ENCODE measurements at places on chromosomes 5 and 9.
A peak's percentile ranks its signal among the peaks of the same experiment; 100 is the strongest.

- DNase-seq, result no peak
These were observed 198.8 kb downstream of the NR3C1 start for GRCh38 chr5:143204474-143205246.

DNA sequence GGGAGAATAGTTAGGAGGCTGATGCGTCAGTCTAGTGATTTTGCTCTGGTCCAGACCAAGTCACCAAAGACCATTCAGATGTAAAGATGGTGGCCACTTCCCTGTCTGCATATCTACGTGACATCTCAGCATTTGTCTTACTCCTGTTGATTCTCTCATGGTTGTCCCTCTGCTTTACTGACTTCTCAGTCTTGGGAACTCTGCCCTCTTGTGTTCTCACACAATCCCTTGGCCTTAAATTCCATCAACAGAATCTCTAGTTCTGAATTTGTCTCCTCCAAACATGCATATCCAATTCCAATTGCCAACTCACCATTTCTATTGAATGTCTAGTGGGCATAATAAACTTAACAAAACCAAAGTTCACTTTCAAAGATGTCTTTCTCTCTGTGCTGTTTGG is 147.8 kb downstream of the SLC24A2 start:
- no peak for DNase-seq

DNA sequence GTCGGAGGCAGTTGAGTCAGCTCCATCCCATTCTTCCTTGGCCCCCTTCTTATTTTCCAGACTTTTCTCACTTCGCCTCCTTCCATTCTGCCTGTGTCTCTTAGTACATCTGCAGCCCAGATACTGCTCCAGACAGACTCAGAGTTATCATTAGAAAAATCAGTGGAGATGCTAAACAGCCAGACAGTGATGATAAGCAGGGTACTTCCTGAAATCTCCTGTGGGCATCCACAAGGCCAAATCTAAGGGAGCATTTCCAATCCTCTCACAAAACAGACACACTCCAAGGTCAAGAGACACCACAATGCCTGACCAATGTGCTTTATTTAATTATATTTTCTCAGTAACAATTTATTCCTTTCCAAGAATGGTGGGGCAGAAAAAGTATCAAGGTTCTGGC is 14.5 kb upstream of the RLN1 start:
- no peak for DNase-seq

DNA sequence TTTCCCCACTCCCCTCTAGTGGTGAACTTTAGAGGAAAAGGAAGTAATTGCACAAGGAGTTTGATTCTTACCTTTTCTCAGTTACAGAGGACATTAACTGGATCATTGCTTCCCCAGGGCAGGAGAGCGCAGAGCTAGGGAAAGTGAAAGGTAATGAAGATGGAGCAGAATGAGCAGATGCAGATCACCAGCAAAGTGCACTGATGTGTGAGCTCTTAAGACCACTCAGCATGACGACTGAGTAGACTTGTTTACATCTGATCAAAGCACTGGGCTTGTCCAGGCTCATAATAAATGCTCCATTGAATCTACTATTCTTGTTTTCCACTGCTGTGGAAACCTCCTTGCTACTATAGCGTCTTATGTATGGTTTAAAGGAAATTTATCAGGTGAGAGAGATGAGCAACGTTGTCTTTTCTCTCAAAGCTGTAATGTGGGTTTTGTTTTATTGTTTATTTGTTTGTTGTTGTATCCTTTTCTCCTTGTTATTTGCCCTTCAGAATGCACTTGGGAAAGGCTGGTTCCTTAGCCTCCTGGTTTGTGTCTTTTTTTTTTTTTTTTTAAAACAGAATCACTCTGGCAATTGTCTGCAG is 25.3 kb downstream of the SLC22A5 start:
- no peak for DNase-seq

DNA sequence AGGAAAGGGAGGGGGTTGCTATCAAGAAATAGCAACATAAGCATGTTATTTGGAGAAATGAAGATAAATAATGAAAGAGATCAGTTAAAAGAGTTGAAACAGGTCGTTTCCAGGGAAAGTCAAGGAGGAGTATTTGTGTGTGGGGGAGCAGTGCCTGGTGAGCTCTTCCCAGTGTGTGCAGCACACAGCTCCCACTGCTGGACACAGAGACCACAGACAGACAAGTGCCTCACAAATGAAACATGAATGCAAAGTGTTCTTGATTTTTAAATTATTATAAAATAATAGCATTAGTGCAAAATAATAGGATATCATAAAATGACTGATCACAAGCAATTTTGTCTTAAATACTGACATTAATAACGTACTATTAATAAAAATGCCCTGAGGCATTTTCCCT is 40.8 kb downstream of the LIFR start:
- no peak for DNase-seq

DNA sequence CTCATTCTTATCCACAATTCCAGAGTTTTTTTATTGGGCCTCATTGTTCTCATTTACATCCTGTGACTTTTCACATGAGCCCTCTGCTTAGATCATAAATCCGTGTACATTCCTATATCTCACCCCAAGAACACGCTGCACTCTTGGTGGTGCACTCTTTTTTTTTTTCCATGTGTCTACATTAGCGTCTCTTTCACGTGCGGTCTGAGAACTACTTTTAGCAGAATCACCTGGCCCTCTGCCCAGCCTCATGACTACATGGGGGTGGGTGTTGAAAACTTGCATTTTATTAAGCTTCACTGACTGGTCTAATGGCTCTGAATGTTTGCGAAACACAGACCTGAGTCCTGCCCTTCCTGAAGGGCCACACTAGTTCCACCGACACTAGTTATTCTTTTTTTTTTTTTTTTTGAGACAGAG is 18.6 kb downstream of the C9orf57 start:
- DNase-seq, result peak; percentile 10

All from AML-193 (cell line).